Fibroblast of skin of right quadriceps (primary cell): ENCODE measurements at places on chromosomes 3 and 15.

- DNase-seq: no peak
Measured at GRCh38 chr15:68992696-68993095, 21.8 kb upstream of the NOX5 start.

GRCh38 chr15:70099967-70100473 is 2.3 kb upstream of the TLE3 start:
- DNase-seq: peak; percentile 27

DNA sequence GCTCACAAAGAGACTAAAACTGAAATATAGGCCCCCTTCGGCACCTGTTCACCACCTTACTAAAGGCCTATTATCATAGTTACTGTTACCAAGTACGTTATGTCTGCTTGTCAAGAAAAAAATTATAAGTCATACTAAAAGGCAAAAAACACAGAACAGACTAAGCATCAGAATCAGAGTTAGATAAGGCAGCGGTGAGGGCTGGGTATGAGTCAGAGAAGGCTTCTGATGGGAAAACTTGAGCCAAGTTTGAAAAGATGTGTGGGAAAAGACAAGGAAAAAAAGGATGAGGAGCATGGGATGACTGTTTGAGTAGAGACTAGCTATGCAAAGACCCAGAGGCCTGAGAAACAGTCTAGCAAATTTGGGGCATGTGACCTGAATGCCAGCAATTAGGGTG is 387.2 kb upstream of the SGO1 start:
- peak; percentile 56 for DNase-seq

- peak; percentile 43 for DNase-seq
Measured at GRCh38 chr3:123383091-123384053, 65.5 kb downstream of the ADCY5 start.

GRCh38 chr3:5698851-5699250 is 511.3 kb downstream of the EDEM1 start:
- no peak for DNase-seq

DNA sequence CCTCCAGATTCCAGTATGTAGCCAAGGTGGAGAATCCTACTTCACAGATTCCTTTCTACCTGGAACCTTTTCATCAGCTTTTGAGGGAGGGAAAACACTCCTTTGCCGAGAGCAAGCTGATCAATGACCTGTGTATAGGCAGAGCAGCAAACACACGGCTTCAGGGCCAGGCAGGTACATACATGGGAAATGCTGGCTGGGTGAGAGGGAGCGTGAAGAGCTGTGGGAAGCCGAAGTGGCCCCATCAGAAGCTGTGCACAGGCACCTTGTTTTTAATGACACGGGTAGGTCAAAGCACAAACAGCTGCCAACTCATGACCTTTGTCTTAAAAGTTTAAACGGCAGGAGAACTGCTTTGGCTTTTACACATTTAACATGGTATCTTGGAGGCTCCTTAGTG is 25.3 kb downstream of the STARD5 start:
- no peak for DNase-seq

GRCh38 chr15:41597787-41598186 is 38.8 kb downstream of the TYRO3 start:
- no peak for DNase-seq

GRCh38 chr3:53501178-53501577 is 6.8 kb downstream of the CACNA1D start:
- no peak for DNase-seq

- DNase-seq: no peak
Measured at GRCh38 chr3:39090922-39091321, 16.5 kb downstream of the GORASP1 start.

- DNase-seq: no peak
Measured at GRCh38 chr15:60076045-60076444, 71.9 kb downstream of the FOXB1 start.

GRCh38 chr3:127733781-127734180 is 61.0 kb downstream of the ABTB1 start:
- DNase-seq: no peak

- no peak for DNase-seq
Measured at GRCh38 chr3:7205962-7206361, 345.0 kb downstream of the GRM7 start.

DNA sequence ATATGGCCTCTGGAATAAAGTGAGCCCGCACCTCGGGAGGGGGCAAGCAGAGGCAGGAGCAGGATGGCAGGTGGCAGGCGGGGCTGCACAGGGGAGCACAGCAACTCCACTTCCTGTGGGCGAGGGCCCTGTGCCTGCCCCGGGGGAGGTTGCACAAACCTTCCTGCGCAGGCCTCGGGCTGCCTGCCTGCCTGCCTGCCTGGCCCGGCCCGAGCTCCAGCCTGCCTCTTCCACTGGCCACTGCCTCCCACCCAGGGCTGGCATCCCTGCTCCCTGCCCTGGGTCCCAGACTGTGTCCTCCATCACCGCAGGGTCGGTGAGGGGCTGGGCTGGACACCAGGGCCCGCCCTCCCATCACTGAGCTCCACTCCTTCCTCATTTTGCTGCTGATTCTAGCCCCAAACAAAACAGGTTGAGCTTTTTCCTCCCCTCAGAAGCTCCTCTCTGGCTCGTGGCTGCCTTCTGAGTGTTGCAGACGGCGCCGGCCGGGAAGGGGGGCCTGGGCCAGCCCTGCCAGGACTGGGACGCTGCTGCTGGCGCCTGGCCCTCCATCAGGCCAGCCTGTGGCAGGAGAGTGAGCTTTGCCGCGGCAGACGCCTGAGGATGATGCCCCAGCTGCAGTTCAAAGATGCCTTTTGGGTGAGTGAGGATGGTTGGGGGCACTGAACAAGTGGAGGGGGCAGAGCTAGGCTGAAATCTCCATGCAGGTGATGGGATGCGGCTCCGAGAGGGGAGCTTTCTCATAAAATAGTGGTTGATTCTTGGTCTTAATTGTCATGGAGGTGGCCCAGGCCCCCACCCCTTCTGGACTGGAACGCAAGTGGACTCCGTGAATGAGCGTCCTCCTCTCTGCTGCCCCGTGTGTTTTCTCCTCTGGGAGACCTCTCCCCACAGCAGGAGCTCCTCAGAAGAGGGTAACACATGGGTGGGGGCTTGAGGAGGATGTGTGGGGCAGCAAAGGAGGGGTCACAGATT is at the start of gene PSTPIP1:
TSS of gene PSTPIP1 (plus strand) at position 156 of the 975 bp plus-strand sequence. CDS start at position 604, 448 bp downstream.
- DNase-seq: no peak

DNA sequence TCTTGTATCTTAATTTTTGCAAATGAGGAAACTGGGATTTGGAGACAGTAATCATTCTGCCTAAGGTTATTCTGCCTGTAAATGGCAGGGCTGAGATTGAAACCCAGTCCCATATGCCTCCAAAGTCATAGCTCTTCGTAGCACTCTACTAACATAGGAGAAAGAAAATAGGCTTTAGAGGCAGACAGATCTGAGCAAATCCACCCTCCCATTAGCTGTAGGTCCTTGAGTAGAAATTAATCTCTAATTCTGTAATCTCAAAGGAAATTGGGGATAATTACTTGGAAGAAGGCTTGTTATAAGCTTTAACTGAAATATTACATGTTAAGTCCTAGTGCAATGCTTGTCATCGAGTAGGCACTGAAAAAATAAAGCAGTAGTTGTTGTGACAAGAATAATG is 252.1 kb upstream of the PEX5L start:
- no peak for DNase-seq

DNA sequence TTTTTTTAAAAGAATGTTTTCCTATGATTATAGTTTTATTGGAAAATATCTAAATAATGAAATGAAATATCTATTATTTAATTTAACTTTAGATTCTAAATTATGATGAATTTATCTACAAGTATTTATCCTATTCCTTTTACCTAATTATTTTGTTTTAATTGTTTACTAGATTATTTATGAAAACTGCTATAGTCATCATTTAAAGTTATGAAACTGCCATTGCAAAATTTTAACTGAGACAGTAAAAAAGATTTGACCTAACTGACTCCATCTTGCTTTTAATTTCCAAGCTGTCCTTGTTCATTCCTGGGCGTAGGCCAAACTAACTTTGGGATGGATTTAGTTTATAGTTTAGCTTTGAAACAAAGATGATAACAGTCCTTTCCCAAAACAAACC is 25.9 kb upstream of the FAM3D start:
- DNase-seq: no peak

GRCh38 chr3:104396974-104397669 is 969.6 kb upstream of the ALCAM start:
- no peak for DNase-seq

- DNase-seq: no peak
Measured at GRCh38 chr3:62415312-62415801, 42.0 kb upstream of the FEZF2 start.

- DNase-seq: no peak
Measured at GRCh38 chr3:13866041-13866965, 13.6 kb downstream of the WNT7A start.

- DNase-seq: no peak
Measured at GRCh38 chr3:21955406-21955805, 204.4 kb upstream of the ZNF385D start.

GRCh38 chr3:137110392-137110996 is 152.7 kb downstream of the IL20RB start:
- peak; percentile 13 for DNase-seq

GRCh38 chr3:73525591-73525990 is 99.2 kb downstream of the PDZRN3 start:
- no peak for DNase-seq

- DNase-seq: peak; percentile 85
Measured at GRCh38 chr3:141368062-141368924, at the start of gene ZBTB38. Gene ZBTB38 (plus strand): TSS chr3:141368504. CDS start chr3:141442389, 73,885 bp downstream.

DNA sequence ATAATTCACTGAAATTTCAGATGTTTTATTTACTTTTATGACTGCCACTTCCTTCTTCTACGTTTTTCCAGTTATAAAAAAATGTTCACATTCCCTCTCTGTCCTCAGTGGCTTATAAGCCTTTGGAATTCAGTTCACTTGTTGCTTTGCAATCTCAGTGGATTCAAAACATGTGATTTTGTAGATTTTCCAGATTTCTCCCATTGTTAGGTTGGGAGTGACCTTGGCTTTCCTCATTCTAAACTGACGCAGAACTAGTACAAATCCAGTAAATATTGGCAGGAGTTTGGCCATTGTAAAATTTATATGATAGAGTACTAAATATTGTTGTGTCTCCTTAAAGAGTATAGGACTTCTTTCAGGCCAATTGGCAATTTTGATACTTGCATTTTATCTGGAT is 812.3 kb upstream of the ROBO1 start:
- no peak for DNase-seq

GRCh38 chr3:102081572-102082289 is 232.4 kb downstream of the NFKBIZ start:
- DNase-seq: no peak

GRCh38 chr3:44865272-44866035 is 3.7 kb downstream of the TMEM42 start:
- no peak for DNase-seq

DNA sequence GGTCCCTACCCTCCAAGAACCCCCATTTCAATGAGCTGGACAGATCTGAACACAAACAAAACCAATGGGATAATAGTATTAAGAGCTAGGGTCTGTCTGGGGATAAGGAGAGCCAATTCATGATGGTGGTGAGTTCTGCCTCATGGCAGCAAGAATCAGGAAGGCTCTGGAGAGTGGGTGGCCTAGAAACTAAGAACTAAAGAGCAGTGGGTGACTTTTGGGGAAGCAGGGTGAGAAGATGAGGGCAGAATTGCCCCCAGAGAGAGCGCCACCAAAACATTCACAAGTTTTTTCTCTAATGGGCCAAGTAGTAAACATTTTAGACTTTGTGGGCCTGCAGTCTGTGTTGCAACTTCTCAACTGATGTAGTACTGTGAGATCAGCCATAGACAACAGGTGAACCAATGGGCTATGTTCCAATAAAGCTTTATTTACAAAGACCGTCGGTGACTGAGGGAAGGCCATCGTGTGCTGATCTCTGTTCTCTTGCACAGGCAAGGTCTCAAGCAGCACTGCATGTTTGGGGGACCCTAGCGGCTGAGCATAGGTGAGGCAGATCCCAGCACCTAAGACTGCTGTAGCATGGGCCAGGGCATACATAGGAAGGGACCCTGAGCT is 225.5 kb upstream of the ST8SIA2 start:
- no peak for DNase-seq

GRCh38 chr3:66991459-66991858 is 6.6 kb upstream of the KBTBD8 start:
- DNase-seq: peak; percentile 74

DNA sequence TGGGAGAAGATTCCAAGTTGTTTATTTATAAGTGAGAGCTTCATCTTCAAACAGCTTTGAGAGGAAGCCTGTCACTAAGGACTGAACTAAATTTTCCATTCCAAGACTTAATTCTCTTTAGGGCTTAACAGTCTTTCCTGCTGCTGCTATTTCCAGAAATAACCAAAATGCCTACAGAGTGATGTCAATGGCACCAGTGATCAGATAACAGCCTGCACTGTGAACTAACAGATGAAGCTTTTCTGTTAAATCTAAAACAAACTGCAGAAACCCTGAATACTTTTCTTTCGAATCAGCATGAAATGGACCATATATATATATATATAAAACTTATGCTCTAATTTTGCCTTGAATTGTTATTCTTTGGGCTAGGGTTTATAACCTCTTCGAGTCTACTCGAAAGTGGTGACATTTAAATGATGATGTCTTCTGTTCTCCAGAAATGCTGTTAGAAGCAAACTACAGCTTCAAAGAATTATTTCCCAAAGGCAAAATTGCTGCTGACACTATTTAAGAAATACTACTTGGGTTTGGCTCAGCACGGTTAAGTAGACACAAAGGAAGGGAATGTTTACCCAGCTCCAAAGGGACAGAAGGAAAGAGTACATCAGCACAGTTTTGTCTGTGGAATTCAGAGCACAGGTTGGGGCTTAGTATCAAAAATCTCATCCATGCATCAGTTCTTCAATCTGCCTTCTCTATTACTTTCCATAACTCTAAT is 238.5 kb upstream of the LRRN1 start:
- peak; percentile 85 for DNase-seq

DNA sequence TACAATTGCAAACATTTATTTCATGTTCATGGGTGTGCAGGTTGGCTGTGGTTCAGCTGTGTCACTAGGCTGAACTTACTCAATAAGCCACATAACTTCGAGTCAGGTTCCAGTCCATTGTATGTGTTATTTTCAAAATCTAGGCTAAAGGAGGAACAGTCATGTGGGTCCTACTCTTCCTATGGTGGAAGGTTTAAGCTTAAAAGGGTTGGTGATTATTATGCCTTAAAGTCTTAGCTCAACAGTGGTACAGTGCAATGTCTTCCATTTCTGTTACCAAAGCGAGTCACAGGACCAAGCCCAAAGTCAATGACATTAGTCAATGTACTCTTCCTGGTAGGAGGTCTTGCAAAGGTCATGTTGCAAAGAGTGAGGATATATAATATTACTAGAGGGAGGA is 78.2 kb downstream of the ATG7 start:
- DNase-seq: peak; percentile 6

GRCh38 chr3:170278627-170279026 is 56.4 kb downstream of the PRKCI start:
- no peak for DNase-seq

DNA sequence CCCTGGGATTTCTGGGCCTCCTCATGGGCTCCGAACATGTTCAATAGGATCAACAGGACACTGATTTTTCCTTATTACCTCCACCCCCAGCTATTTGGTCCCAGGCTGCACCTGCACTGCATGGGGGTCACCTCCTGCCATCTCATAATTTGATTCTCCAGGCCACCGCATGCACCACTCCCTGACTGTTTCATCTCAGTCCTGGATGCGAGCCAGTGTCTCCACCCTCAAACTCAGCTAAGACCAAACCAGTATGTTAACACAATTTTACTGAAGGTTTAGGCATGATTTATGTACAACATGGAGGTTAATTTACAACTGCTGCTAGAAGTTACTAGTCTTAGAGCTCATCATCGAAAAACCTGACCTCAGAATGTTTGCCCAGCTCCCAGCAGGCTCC is 249.5 kb downstream of the UACA start:
- DNase-seq: no peak
